ENCODE measurements at places on chromosomes 2 and 18. TPM values are rescaled to one million over a fixed set of nuclear protein-coding genes. Genes with fewer than 3 reads are reported as not detected.

DNA sequence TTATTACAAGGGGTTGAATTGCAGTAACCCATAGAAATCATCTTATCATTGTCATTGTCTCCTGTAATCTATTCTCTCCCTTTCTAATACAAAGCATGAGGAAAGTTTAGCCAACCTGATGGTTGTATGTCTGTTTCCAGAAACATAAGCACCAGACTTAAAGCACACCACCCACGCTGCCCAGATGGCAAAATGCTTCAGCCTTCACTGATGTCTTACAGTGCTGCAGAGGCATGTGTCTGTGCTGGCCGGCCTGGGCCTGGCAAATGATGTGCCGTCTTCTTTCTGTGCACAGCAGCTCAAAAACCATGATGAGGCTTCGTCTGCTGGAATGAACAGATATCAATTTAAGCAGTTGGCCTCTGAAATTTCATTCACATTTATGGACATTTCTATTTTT lies 443.0 kb upstream of the RGPD4 start:
- no peak for DNase-seq

- DNase-seq: no peak
These were observed 363.4 kb upstream of the GCFC2 start for GRCh38 chr2:76073992-76074604.

- DNase-seq: peak; percentile 79
These were observed 93.3 kb upstream of the EML6 start for GRCh38 chr2:54629914-54630857.

DNA sequence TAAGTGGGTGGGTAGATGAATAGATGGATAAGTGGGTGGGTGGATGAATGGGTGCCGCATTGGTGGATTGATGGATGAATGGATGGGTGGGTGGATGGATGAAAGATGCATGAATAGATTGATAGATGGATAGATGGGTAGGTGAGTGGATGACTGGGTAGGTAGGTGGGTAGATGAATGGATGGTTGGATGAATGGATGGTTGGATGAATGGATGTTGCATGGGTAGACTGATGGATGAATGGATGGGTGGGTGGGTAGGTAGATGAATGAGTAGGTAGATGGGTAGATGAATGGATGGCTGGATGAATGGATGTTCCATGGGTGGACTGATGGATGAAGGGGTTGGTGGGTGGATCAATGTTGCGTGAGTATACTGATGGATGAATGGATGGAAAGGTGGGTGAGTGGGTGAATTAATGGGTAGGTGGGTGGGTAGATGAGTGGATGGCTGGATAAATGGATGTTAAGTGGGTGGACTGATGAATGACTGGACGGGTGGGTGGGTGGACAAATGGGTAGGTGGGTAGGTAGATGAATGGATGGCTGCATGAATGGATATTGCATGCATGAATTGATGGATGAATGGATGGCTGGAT lies 30.5 kb downstream of the ANKMY1 start:
- no peak for DNase-seq

- DNase-seq: no peak
These were observed 172.7 kb upstream of the ARL4C start for GRCh38 chr2:234669621-234670020.

DNA sequence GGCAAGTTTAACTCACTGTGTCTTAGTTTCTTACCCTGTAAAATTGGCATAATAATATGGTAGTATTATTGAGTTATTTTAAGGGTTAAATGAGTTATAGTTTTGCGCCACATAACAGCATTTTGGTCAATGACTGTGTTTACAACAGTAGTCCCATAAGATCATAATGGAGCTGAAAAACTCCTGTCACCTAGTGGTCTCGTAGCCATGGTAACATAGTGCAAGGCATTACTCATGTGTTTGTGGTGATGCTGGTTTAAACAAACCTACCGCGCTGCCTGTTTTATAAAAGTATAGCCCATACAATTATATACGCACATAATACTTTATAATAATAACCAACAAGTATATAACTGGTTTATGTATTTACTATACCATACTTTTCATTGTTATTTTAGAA lies 15.8 kb downstream of the UNC80 start:
- DNase-seq: no peak

SLC9A2 gene
- polyA plus RNA-seq: 1.1 TPM

ANKRD30BL gene
- polyA plus RNA-seq: not detected

TANC1 gene
- polyA plus RNA-seq: 8.3 TPM

LHCGR gene
- 0.09 TPM for polyA plus RNA-seq

ZNF396 gene
- 3.4 TPM for polyA plus RNA-seq
